ENCODE measurements at places on chromosomes 4 and X. TPM values are rescaled to one million over a fixed set of nuclear protein-coding genes. Genes with fewer than 3 reads are reported as not detected.
A peak's percentile ranks its signal among the peaks of the same experiment; 100 is the strongest.

DNA sequence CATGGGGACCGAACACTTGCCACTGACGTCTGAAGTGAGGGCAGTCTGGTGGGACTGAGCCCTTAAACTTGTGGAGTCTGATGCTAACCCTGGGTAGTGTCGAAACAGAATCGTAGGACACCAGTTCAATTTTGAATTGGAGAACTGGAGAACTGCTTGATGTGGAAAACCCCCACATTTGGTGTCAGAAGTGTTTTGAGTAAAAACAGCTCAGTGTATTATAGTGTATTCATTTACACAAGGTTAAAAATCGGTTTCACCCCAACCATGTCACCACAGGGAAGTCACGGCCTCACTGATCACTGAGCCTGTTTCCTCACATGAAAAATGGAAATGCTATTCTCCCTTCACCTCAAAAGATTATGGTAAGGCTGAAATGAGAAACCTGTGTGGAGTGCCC, 21.9 kb downstream of the PIN4 start:
- DNase-seq: no peak

- DNase-seq: no peak
Observed at GRCh38 chr4:37054531-37055077, 189.9 kb upstream of the NWD2 start.

DNA sequence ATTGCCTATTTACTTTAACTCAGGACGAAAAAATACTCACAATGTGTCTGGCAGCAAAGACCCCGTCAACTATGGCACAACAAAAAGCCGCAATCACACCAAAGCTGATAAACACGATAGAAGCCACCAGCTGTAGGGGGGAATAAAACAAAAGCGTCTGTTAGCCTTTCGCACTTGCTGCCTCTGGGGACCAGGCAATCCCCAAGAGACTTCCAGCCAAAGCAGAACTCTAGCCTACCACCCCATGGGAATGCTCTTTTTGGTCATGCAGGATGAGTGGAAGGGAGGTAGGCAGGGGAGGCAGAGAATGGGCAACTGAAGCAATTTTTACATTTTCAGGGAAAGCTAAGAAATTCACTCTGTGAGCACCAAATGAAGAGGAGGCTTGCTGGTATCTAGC, 20.1 kb downstream of the TMEM255A start:
- DNase-seq: no peak

- DNase-seq: no peak
Observed at GRCh38 chr4:41750626-41751448, 2.3 kb upstream of the PHOX2B start.

DNA sequence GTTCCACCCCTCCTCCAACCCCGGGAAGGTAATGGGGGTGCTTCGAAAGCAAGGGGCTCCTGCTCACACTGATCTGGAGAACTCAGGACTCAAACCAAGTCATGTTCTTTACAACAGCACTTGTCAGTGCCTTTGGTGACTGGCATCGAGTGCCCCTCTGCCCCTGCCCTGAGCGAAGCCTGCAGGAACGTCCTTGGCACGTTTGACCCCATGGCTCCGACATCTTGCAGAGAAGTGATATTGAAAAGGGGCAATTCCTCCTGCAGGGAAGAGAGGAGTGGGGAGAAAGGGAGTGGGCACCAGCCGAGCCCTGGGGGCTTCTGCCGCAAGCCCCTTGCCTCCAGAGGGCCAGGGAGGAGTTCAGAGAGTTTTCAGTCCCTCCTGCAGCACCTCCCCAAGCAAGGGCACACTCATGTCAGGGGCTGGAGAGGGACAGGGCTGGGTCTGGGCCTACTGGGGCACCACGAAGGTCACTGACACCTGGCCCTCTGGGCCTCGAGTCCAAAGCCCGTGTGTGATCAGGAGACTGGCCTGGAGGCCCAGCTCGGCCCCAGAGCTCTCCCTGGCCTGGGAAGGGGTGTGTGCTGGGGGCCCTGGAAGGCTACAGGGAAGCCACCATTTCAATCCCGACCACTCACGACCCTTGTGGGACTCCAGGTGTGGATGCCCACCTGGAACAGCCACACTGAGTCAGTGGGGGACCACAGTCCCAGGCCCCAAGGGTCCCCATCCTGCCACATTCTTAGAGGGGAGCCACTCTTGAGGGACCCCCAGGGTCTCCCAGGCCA, 94.9 kb upstream of the NKX1-1 start:
- DNase-seq: no peak

DNA sequence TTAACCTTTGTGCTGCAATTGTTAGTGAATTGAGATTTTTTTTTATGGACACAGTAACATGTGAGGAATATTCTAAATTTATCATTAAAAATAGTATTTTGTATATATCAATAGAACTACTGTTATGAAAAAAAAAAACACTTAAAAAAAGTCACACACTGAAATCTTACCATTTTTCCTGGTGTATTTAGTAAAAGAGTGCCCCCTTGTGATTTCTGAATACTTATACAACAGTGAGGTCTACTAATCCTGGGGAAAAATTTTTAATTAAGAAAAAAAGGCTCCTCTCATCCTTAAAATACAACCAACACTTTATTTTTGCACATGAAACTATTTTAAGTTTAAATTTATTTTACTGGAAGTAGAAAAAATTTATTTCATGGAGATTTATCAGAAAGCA, 56.4 kb upstream of the SPOCK3 start:
- no peak for DNase-seq

DNA sequence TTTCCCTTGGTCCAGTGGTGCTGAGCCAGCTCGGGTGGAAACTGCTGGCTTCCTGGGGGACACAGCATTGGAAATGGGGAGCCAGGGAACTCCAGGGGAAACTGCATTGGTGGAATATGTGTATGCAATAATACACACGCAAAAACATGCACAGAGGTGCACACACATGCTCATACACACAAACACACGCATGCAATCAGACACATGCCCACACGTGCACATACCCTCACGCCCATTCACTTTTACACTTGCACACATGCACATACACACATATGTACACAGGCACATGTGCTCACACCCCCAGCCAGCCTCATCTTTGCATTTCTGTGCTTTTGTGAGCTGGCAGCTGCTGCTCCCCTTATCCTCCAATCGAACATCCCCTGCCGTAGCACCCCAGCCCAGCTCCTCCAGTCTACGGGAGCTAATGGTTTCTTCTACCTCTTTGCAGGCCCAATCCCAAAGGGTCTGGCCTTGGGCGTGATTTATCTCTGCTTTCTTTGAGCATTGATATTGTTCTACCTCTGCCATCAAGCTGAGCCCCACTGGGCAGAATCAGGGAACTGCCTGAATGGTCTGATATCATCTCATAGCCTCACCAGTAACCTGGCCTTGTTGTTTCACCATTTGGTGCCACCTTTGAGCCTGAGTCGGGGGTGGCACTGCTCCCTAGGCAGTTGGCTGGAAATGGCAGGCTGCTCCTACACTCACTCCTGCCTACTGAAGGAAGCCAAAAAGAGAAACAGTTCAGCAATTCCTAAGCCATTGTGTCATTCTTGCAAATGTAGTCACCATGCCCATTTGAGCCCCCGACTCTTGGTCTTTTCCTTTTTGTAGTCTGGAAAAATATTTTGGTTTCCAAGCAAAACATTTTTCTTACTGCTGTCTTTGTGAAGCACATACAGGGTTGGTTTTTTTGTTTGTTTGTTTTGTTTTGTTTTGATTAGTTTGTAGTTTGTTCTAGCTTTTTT, 104.4 kb upstream of the MAMLD1 start:
- DNase-seq: no peak

GRCh38 chr4:150004481-150004880, 73.8 kb upstream of the DCLK2 start:
- no peak for DNase-seq

GRCh38 chrX:38968344-38969216, 167.3 kb downstream of the MID1IP1 start:
- DNase-seq: no peak

GRCh38 chr4:153154007-153154975, 50.0 kb upstream of the TRIM2 start:
- no peak for DNase-seq

DNA sequence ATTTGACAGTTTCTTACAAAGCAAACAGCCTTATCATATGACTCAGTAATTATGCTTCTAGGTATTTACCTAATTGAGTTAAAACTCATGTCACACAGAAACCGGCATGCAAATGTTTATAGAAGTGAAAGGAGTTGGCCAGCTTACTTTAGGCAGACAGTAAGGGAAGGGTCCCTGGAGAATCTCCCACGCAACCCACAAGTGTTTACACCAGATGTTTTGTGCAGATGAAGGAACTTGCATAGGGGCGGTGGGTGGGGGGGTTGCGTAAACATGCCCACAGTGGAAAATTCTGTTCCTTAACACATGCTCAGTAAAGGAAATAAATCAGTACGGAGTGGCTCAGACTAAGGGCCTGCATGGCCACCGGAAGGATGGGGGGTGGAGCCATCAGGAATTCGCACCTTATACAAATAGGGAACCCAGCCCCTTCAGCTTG, 330.5 kb upstream of the AADAT start:
- no peak for DNase-seq

GRCh38 chr4:24262084-24262483, 322.3 kb downstream of the DHX15 start:
- DNase-seq: no peak

- no peak for DNase-seq
Observed at GRCh38 chr4:146108756-146109155, 66.8 kb upstream of the LSM6 start.

DNA sequence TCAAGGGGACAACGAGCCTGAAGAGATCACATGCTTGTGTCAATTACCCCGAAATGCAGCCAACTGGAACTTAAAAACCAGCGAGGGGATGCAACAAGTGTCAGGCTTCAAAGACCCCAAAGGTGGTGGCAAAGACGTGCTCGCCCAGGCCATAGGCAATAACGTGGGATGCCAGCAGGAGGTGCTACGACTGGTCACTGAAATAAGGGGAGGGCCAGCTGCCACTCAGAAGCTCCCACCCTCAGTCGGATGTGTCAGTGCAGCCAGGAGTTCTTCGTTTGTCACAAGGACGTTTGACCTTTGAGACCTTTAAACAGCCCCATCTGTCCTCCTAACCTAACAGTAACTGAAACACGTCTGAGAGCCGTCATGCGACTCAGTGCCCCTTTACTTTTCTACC, 556.8 kb upstream of the PCDH10 start:
- no peak for DNase-seq

GRCh38 chr4:38129460-38130227, 169.4 kb downstream of the PTTG2 start:
- no peak for DNase-seq

DNA sequence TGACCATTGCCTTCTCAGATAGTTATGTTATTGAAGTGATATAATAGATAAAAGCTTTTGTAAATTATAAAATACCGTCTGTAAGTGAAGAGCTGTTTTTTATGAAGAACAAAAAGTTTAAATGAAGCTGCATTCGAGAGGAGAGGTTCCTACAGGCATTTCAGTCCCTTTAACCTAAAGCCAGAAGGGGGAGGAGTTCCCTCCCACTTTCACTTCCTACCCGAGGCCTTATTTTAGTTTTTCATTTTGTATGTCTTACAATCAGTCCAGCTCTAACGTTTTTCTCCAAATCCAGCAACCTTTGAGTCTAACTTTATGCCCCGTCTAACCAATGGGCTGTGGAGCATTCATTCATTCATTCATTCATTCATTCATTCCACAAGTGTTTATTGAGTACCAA, 16.5 kb upstream of the SOX3 start:
- no peak for DNase-seq

DNA sequence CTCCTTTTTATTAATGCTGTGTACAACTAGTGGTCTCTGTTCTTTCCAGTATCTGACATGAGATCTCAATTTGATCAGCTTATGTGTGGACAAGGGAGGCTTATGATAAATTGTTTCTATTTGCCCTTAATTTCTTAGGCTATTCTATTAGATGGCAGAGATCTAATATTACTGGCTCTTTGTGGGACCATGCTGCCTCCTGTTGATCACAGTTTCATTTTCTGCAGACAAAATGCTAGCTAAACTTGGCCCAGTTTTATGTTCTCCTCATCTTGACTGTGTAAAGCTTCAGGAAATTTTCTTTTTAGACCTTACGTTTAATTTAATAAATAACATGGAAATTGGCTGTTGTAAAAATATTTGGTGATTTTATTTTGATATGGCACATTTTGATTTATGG, 627.1 kb upstream of the AADAT start:
- no peak for DNase-seq

GRCh38 chr4:174314770-174315169, 31.1 kb downstream of the CEP44 start:
- DNase-seq: no peak

- DNase-seq: no peak
Observed at GRCh38 chr4:148057984-148058859, 326.3 kb downstream of the ARHGAP10 start.

DNA sequence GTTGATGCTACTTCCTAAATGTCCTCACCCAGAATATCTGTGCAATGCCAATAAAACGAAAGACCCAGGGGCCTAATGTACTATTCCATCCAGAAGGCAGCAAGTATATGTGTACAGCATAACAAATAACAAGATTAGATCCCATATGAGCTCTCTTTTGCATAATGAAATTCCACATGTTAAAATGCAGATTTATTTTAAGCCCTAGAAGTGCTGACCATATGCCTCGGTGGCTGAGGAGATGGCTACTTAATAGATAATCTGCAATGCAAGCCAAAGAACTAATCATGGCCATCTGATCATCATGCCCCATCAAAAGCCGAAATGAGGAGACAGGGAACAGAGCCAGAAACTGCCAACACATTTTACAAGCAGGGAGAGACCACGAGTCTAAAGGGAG, 293.5 kb downstream of the KCNIP4 start:
- no peak for DNase-seq

- no peak for DNase-seq
Observed at GRCh38 chr4:57607566-57608180, 497.5 kb upstream of the IGFBP7 start.

DNA sequence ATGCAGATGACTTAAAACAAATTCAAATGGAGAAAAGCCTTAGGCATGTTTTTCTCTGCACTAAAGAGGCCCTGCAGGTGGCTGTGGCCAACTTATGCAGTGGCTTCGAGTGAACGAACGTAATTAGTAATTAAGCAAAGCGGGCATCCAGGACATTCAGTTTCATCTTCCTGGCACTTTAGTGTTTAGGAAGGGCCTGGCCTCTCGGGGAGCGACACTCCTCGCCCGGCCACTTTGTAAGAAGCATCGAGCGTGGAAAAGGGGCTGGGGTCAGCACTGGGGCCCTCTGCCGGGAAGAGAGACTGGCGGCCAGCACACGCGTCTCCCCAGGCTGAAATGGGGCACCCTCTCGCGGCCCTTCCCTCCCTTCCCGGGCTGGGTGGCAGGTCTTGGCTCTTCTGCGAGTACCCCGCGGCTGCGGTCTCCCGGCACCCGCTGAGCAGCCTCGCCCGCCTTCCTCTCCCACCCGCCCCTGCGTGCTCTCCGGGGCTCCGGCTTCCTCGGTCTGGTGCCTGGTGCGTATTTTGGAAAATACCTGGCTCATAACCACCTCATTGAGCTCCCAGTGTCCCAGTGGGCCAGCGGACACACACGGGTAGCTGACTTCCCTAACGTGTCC, 677 bp upstream of the CYP4V2 start:
- DNase-seq: peak; percentile 61

- no peak for DNase-seq
Observed at GRCh38 chr4:108959491-108959890, 196.6 kb upstream of the ETNPPL start.

GRCh38 chrX:28584025-28584424, 3.2 kb upstream of the IL1RAPL1 start:
- DNase-seq: no peak

- DNase-seq: no peak
Observed at GRCh38 chr4:65482410-65482809, 187.9 kb downstream of the EPHA5 start.

GAGE12H gene
- total RNA-seq: not detected

RAB40A gene
- total RNA-seq: 0.94 TPM

TBX22 gene
- not detected for total RNA-seq

HGFAC gene
- 1.2 TPM for total RNA-seq

DSPP gene
- total RNA-seq: 0.16 TPM

PNMA6A gene
- 18.1 TPM for total RNA-seq

STOX2 gene
- total RNA-seq: 42.3 TPM

DKC1 gene
- total RNA-seq: 19.0 TPM

PROM1 gene
- total RNA-seq: 43.5 TPM

Data from occipital lobe (tissue), 3 donors.